ENCODE measurements at places on chromosomes 1 and 21.

DNA sequence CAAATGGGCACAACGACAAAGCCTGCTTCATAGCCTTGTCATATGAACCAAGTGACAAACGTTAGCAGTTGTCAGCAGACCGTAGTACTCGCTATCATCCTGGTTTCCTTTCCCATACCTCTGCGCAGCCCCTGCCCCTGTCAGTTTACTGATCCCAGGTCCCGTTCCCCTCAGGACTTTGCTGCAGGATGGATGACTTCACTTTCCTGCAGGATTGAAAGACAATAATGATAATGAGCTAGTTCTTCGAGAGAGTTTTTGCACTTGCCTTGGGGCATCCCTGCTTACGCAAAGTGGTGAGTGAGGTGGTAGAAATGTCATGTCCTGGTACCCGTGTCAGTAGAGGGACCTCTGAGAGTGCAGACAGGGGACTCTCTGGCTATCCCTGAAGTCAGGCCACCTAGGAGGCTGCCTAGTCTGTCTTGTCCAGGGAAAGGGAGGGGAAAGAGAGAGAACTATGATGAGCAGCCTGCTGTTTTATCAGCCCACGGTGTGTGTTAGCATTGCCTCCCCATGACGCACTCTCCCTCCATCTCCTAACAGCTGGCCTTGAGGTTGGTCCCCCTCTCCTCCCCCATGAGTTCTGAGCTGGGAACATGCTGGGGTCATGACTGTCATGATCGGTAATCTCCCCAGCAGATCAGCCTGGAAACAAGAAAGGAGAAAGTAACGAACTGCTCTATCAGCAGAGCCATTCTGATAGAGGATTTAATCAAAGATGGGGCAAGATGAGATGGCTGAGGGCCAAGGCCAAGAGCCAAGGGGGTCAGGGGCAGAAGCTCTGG, 53.7 kb downstream of the ELK4 start:
- no peak for DNase-seq

DNA sequence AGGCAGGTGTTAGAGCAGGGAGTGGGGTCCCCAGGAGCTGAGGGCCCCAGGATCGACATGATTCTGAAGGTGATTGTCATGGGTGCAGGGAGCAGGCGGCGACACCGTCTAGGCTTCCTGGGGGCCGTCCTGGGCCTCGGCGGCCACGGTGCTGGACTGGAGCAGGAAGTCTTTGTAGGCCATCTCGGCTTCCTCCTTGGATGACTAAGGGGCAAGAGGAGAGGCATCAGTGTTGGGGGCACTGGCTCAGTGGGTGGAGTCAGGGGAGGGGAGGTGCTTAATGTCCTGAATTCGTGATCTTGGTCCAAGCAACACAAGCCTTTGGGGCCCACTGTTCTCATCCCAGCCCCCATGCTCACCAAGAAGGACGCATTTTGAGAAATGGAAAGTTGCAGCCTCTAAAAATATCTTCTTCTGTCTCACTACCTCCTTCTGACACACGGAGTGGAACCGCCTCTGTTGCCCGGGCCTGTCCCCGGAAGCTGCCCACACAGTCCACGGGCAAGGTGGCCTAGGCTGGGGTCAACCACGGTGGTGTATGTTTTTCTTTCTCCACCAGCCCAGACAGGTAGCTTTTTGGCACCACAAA, 8.6 kb upstream of the FCMR start:
- peak; percentile 21 for DNase-seq

GRCh38 chr21:34942911-34943310, 106.2 kb downstream of the RUNX1 start:
- DNase-seq: peak; percentile 25

- no peak for DNase-seq
Measured at GRCh38 chr1:36968730-36969129, 65.6 kb downstream of the GRIK3 start.

- DNase-seq: no peak
Measured at GRCh38 chr21:46155514-46156377, at the start of gene FTCD. Gene FTCD (minus strand): TSS chr21:46155579. CDS start chr21:46155523, 56 bp downstream.

DNA sequence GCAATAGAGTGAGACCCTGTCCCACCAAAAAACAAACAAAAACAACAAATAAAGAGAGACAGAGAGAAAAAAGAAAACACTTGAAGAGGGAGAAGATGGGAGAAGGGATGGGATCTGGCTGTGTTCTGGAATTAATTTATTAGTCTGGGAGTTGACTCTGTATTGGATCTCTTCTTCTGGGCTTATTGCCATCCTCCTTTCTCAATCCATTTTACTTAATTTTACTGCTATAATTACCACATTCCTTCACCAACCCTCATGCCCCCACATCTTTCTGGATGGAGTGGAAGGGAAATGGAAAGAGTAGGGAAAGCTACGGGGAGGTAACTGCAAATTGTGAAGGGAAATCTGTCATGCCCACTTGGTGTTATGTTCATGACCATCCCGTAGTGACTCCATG, 42.9 kb downstream of the FMN2 start:
- DNase-seq: no peak

Measured in bone marrow (tissue), 2 donors.